T-helper 2 cell (primary cell): ENCODE measurements at places on chromosomes 4 and X.

DNA sequence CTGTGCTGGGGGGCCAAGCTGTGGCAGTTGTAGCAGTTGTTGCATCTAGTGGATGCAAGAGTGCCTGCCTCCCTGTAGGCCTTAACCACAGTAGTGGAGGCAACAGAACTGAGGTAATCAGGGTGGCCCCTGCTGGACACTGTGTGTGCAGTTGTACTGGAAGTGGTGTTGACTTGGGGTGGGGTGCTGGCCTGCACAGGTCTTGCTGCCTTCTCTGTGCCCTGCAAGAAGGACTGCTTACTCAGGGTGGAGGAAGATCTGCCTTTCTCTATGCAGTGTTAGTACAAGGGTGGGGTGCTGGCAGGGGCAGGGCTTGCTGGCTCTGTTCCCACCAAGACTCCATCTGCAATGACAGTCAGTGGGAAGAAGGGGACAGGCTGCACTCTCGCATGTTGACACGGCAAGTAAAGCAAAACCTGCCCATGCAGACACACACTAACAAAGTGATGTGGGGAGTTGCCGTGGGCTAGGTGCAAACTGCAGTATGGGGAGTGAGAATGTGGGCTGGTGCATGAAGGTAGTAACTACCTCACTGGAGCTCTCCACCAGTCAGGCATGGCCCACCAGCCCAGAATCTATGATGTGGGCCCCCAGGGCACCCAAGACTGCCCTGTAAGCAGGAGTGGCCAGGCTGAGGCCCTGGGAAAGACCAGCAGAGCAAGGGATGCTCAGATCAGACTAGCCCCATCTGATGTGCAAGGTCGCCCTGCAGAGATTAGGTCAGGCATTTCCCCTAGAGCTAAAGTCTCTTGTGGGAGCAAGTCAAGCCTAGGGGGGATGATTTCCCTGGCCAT, 594.9 kb downstream of the TECRL start:
- no peak for DNase-seq

DNA sequence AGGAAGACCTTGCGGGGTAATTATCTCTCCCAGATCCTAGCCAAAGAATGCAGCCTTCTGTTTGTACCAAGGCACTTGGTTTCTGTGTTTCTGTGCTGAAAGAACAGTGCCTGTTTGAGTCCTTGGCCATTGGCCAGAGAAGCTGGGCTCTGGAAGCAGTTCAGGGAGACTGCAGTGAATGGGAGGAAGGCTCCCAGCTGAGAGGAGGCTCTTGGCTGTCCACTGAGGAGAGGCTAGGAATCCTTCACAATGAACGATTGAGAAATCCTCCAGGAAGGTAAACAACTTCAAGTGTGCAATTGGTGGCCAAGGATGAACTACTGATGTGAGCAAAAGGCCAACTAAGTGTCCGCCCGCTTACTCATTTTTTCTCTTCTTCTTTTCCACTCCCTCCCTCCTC, 61.3 kb downstream of the HS3ST1 start:
- DNase-seq, result no peak

DNA sequence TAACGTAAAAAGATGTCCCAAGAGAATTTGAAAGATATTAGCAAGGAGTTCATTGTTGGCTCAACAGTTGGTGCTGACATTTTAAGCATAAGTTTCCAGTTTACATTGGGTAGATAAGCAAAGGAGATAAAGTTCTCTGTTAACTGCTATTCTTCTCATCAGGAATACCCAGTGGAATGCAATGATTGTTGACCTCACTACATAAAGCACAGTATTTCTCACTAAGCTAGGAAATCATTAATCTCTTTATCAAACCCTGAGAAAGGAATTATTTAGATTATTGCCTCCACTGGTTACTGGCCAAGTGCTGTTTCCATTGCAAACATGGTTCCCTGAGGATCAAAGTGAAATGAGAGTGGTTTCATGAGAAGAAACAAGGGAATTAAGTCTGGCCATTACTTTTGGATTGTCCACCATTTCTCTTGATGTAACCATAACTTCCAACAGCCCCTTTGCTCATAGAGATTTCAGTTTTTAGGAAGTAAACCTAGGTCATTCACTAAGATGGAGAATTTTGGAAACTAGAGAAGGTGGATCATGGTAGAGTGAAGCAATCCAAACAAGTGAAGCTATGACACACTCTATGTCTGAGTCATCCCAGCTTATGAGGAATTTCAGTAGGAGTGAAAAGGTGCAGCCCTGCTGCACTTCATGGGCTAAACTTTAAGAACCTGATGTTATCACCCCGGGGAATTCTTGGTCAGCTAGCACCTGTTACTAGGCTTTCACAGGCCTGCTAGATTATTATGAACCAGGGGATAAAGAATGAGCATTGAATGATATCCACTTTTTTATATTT, 163.4 kb downstream of the AREG start:
- no peak for DNase-seq

- DNase-seq, result no peak
These were observed 270.3 kb upstream of the HS3ST1 start for GRCh38 chr4:11698846-11699590.

DNA sequence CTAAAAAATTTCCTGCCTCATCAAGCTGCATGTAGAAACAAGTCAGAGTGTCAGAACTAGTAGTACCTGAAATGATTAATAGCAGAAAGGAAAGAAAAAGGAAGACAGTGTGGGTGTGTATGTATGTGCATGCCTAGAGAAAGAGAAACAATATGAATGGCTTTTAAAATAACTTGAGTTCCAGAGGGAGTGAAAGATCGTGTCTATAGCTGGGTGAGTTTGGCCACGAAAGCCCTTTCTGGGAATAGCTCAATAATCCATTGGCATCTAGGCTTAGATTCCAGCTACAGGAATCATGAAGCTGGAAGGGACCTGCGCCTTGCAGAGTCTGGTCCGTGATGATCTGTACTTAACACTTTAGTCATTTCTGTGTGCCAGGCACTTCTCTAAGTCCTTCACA, 195.6 kb downstream of the RAPGEF2 start:
- no peak for DNase-seq

GRCh38 chrX:24487571-24487970, 22.5 kb downstream of the PDK3 start:
- DNase-seq, result no peak

DNA sequence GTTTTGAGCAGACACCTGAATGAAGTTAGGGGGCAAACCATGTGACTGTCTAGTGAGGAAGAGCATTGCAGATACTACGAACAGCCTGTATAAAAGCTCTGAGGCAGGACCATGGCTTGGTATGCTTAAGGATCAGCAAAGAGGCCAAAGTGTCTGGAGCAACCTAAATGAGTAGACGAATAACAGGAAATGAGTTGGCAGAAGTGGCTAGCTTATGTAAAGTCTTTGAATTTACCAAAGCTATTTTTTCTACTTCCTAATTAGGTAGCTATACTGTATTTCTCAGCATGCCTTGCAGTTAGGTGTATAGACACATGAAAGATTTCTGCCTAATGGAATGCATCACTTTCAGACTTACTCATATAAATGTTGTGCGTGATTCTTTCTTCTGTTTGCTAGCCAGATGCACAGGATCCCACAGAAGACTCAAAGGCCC, 9.3 kb upstream of the GPRIN3 start:
- DNase-seq, result peak; percentile 56

- no peak for DNase-seq
These were observed 408.0 kb upstream of the SPOCK3 start for GRCh38 chr4:167642250-167642649.

DNA sequence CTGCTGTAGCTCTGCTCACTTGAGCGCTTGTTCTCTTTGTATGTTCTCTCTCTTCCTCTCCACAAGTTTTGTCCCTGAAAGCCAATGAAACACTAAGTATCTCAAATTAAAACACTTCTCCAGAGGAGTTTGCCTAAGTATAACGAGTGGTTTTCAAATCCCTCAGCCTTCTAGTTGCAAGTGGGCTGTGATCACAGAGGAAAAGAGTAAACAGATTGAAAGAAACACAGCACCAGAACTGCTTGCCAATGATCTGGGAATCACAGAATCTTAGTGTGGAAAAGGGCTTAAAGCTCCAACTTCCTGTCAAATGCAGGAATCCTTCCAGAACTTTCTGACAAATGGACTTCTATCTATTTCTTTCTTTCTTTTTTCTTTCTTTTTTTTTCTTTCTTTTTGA, 4.8 kb upstream of the PRSS12 start:
- no peak for DNase-seq

DNA sequence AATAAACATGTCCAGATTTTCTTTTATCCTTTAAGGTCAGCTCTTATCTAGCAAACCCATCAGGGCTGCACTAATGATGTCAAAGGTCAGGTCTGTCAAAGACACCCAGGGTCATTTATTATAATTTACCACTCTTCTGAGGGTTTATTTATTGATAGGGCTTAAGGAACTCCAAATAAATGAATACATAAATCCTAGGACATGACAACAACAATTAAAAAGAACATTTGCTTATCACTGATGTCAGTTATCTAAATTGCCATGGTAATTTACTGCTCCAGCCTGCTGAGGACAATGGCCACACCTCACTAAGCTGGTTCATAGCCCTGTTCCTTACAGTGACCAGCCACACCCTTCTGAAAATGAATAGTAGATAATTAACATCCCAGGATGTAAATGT, 317.1 kb downstream of the UNC5C start:
- DNase-seq, result no peak

DNA sequence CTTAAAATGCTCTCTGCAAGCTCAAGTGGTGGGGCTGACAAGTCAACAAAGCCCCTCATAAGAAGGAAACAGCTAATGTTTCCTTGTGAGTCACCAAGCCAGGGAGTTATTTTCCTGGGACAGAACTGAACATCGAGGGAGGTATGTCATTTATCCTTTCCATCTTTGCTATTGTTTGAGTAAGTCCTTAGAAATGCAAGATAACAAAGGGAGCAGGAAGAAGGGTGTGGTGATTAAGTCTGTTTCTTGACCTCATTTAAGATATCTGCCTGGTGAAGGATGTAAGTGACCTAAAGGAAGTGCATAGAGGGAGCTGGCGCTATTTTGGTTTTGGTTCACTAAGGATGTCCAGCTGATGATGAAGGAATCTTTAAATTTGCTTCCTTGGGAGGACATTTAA, 39.9 kb downstream of the ATG4A start:
- DNase-seq, result no peak

- no peak for DNase-seq
These were observed 26.1 kb upstream of the SORBS2 start for GRCh38 chr4:185838104-185838452.

- no peak for DNase-seq
These were observed 775.9 kb downstream of the TRIML1 start for GRCh38 chr4:188915175-188915574.

DNA sequence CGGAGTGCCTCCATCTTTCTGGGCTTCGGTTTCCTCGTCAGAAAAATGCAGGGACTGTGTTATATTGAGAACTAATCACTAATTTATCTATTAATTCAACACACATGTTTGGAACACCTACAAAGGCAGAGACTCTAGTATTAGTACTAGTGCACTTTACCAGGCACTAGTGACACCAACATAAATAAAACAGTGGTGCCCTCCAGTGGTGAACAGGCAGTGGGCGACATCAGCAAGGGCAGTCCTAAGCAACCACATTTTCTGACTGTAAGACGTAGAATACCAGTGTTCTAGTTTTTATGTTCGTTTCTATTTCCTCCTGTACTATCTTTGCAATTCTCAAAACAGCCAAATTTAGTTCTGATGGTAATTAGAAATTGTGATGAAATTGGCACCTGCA, 69.1 kb upstream of the UCP1 start:
- peak; percentile 83 for DNase-seq

- DNase-seq, result no peak
These were observed 1.2 kb downstream of the PSAPL1 start for GRCh38 chr4:7433376-7434140.

- DNase-seq, result no peak
These were observed 328.7 kb downstream of the GABRG1 start for GRCh38 chr4:45795135-45795534.

DNA sequence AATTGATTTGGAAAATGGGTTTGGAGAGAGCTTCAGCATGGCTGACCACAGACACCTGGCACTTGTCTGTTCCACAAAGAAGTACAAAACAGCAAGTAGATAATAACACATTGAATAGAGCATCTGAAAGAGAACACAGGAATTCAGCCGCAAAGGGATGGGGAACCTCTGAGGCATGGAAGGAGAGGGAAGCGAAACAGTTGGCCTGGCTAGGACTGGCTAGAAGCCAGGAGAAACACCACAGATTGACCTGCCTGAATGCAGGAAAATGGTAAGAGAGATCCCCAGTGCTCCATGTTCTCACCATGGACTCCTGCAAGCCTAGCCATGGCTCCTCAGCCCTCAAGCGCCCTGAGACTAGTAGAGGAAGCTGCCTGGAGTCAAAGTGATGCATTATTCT, 169.7 kb upstream of the SH3RF1 start:
- DNase-seq, result no peak

- no peak for DNase-seq
These were observed 365.9 kb downstream of the INPP4B start for GRCh38 chr4:142480244-142480643.

GRCh38 chrX:112761242-112762207, 79.1 kb downstream of the AMOT start:
- DNase-seq, result no peak

- DNase-seq, result no peak
These were observed 627 bp downstream of the CDKN2AIP start for GRCh38 chr4:183445097-183445428.

- DNase-seq, result peak; percentile 74
These were observed 6.5 kb downstream of the TEX13D start for GRCh38 chrX:124338733-124339514.

DNA sequence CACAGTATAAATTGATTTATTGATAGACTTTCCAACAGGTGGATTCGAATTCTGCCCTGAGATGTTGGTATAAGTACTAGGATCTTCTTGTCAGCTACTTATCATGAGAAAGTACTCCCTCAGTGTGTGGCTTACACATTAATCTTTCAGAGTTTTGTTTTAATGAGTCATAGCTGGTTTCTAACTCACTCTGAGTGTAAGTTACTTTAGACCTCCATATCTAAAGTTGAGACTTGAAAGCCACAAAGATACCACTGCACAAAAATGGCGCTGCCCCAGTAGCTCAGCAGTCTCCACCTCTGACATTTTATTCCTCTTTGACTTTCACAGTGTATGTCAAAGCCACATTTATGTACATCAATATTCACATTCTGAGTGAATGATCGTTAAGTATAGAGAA, 318.5 kb downstream of the ARAP2 start:
- DNase-seq, result no peak

DNA sequence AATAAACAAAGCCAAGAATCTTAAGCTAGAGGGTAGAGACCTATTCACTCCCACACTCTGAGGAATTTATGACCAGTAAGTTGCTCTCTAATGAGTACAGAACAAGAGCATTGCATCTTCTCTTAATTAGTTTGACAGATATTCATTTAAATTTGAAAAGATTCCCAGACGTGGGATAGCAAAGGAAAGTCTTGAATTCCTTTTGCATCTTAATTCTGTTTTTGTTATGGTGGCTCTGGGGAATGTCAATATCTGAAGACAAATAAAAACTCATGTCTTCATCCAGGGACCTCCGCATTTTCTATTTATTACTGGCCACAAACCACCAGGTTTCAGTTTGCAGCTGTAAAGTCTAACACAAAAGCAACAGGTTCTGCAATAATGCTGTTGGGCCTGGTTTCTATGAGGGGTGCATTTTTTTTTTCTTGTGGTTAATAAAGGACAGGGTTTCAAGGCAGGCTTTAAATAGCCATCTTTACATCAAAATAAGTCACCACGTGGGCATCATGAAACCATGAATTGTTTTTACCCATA, 172.3 kb downstream of the SHROOM3 start:
- no peak for DNase-seq

- DNase-seq, result peak; percentile 78
These were observed at the start of gene SEPTIN11 for GRCh38 chr4:76949276-76950051. SEPTIN11 (plus strand) TSS chr4:76949752; CDS start chr4:76949904, 152 bp downstream.
